ENCODE measurements at places on chromosomes 1 and 21. TPM values are rescaled to one million over a fixed set of nuclear protein-coding genes. Genes with fewer than 3 reads are reported as not detected.
A peak's percentile ranks its signal among the peaks of the same experiment; 100 is the strongest.

Gene RIPPLY3
- not detected for total RNA-seq

- DNase-seq = no peak
Observed at GRCh38 chr1:20586953-20587660, 1.8 kb upstream of the CDA start.

Gene PTTG1IP
- total RNA-seq = 242 TPM

GRCh38 chr1:34164771-34165391 is at the start of gene CSMD2:
CSMD2 (minus strand) TSS chr1:34165230; CDS start chr1:34165097, 133 bp downstream.
- DNase-seq = peak; percentile 64

- no peak for DNase-seq
Observed at GRCh38 chr1:214702556-214702955, 99.6 kb downstream of the CENPF start.

GRCh38 chr1:107897438-107898345 is 67.3 kb downstream of the VAV3 start:
- DNase-seq = no peak

Data from heart left ventricle (tissue), 16 donors.